AML-193 (cell line): ENCODE measurements at places on chromosomes 5 and 9.

- DNase-seq = no peak
These were observed 6.4 kb upstream of the TOR4A start for GRCh38 chr9:137270929-137271695.

DNA sequence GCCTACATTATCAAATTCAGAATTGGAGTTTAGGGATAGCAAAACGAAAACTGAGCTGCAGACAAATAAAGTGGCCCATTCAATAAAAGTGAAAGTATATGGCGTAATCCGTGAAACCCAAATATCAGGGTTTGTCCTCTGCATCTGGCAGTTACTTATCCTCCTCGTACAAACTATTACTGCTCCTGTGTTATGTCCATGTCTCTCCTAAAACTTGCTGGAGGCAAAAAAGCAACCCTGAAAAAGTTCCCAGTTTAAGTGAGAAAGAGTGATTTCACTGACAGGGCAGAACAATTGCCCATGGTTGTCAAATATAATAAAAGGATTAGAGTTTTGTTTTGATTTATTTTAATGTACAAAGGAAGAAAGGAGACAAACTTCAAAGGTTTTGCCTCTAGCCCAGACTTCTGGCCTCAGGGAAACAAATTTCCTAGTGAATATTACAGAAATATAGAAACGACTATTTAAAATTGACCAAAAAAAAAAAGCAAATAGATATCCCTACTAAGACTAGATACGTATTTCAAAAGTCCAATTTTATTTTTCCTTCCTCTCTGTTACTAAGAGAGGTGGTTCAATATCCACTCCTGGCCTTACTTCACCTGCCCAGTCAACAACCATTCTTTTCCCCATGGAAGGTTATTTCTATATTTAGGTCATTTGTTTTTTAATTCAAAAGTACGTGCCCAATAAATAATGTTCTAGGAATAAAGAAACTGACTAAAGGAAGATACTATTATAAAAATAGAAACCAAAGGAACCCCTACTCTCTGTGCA, 50.0 kb downstream of the NFIB start:
- no peak for DNase-seq

DNA sequence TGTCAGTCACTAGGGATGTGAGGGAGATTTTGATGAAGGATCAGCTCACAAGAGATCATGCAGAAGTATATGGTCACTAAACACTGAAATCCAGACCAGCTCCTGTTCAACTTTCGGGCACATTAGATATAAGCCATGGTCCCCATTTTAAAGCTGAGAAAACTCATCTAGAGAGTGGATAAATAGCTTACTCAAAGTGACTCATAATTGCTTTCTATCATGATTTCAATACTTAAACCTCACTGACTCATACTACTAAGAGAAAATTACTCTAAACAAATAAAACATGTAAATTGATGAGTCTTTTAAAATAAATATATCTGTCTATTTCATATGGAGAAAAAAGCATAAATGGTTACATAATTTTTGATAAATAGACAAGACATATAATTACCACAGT, 567.7 kb downstream of the TLR4 start:
- no peak for DNase-seq

GRCh38 chr5:56852228-56853000, 37.1 kb downstream of the MAP3K1 start:
- no peak for DNase-seq

DNA sequence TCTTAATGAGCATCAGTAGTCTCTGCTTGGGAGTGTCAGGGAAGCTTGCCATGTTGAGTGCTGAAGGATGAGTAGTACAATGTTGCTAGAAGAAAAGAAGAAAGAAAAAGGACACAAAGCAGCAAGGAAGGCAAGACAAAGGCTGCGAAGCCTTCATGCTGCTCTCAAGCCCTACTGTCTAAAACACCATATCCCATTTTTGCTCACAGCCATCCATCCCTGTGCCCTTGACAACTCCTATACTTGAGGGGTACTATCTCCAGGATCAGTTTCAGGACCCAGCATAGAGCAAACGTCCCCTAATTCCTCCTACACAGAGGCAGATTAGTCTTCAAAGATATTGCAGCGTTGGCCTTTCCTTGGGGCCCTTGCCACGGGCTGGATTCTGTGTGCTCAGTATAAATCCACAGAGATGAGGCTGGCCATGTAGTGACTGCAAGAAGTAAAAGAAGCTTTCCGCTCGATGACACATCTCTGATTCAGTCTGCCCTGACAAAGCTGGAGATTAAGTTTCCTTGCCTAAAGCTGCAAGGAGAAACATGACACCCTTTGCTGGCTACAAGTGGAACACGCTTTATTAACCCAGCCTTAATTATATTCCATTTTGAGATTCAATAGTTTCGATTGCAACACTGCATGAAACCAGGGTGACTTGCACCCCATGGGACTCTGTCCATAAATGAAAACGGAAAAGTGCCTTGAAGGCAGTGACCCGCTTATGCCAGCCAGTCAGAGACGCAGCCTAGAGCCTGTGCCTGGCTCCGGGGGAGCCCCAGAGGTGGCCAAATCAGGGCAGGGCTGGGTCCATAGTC, 304.6 kb downstream of the ACTL7B start:
- DNase-seq = no peak
